CD8-positive, alpha-beta memory T cell (primary cell): ENCODE measurements at places on chromosomes 2 and 18.

DNA sequence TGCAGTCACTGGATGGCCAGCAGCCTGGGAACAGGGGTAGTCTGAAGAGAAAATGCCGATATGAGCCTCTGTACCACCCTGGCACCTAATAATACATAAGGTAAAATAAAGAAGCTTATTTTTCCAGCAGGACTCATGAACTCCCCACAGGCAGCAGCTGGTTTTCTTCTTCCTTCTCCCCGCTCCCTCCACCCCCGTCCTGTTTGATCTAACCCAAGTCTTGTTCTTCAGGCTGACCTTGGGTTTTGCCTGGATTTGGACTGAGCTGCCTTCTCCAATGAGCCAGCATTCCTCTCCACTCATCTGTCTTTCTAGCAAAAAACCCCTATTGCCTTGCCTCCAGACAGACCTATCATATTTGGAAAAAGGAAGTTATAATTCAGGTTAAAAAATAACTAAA is 111.8 kb downstream of the CELF4 start:
- H3K27me3 ChIP-seq = no peaks in the 10 kb centered on the region
- H3K4me3 ChIP-seq = no peak overlapping the region

DNA sequence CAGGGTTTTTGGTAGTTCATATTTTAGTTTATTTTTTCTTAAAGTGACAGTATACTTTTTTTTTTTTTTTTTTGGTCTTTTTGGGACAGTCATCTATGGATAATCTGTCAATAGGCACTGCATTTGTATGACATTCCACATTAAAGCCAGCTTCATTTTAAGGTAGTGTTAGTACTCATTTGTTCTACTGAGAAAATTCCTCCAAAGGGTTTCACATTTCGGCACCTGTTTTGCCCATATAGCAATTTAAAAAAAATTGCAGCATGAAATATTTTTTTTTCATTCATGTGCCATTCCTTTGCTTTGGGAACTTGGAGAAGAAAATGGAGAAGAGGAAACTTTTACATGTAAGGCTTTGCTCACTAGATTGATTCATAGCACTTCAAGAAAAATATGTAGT is 276.3 kb upstream of the TCF4 start:
- no peaks in the 10 kb centered on the region for H3K36me3 ChIP-seq
- no peak overlapping the region for H3K27ac ChIP-seq
- H3K4me3 ChIP-seq = no peak overlapping the region
- no peak for DNase-seq
- no peaks in the 10 kb centered on the region for H3K27me3 ChIP-seq

DNA sequence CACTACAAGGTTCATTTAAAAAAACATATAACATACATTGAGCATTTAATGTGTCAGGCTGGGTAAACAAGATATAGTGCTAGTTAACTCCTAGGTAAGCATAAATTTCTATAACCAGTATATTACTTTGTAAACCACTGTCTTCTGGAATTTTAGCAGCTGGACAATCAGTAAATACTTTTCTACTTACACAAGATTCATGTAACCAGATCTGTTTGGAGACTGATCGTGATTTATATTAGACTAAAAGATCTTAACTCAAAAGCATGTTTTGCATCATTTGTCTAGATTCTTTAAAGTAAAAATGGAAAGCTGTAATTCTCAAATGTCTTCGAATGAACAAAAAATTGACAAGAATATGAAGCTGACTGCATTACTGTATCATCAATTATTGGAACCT is 941 bp upstream of the SGO2 start:
- no peak overlapping the region for H3K27ac ChIP-seq
- DNase-seq = no peak
- H3K27me3 ChIP-seq = no peaks in the 10 kb centered on the region
- peaks cover 10% of the 10 kb centered on the region for H3K4me1 ChIP-seq
- H3K36me3 ChIP-seq = no peaks in the 10 kb centered on the region

- H3K4me1 ChIP-seq = no peaks in the 10 kb centered on the region
- no peaks in the 10 kb centered on the region for H3K27me3 ChIP-seq
- no peak overlapping the region for H3K4me3 ChIP-seq
- DNase-seq = no peak
- H3K36me3 ChIP-seq = no peaks in the 10 kb centered on the region
- no peak overlapping the region for H3K27ac ChIP-seq
Observed at GRCh38 chr2:170396799-170397459, 219.0 kb downstream of the MYO3B start.

DNA sequence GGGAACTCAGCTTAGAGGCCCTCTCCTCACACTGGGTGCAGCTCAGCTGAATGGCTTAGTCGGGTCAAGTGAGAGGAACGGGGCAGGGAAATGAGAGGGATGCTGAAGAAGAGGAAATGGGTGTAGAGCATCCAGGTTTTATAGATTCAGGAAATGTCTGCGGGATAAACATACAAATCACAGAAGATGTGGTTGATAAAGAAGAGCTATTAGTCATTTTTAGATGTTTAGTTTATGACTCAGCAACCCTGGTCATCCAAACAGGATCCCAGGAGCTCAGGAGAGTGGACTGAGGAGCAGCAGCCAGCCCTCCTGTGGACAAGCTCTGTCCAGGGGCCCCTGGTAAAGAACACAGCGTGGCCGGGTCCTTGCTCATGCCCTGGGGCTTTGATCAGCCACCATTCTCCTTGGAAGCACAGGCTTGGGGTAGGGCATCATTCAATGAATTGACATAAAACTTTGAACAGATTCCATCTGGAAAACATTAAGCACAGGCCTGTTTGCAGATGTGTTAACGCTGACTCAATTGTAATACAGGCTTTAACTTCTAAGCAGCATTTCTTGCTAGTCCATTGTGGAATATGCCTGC is 83.0 kb downstream of the NPAS2 start:
- H3K36me3 ChIP-seq = no peaks in the 10 kb centered on the region
- H3K4me1 ChIP-seq = no peaks in the 10 kb centered on the region
- H3K27ac ChIP-seq = no peak overlapping the region
- no peaks in the 10 kb centered on the region for H3K27me3 ChIP-seq

DNA sequence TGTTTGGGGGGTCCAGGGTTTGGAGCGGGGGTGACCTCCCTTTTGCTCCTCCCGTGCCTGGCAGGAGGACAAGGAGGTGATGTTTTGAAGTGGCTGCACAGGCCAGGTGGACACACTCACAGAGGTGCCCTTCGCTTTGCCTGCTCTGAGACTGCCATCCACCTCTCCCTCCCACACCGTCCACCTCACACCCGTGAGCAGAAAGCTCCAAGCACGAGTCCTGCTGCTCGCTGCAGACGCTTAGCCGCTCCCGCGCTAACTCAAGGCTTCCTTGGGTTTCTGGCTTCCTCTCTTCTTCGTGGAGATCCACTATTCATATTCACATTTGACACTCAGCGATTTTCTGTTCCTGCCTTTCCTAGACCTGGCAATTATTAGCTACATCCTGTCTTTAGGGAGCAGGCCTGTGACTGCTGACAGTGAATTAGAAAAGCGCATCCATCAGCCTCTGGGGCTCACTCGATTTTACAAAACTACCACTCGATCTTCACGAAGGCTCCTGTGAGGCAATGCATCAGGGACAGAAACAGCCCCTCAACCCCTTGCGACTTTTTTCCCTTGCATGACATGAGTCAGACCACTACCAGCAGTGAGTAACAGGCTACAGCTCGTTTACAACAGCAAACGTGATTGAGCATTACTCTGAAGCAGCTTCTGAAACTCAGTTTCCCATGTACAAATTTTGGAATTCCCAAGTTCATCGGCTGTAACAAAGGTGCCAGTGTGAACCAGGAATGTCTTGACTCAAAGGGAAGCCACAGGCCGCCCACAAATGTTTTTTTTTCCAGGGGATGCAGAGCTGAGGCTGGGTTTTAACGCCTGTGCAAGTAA is 238.7 kb upstream of the SOX11 start:
- no peak overlapping the region for H3K27ac ChIP-seq
- no peak overlapping the region for H3K4me3 ChIP-seq

- H3K27me3 ChIP-seq = no peaks in the 10 kb centered on the region
- no peak overlapping the region for H3K27ac ChIP-seq
- H3K36me3 ChIP-seq = no peaks in the 10 kb centered on the region
- H3K4me3 ChIP-seq = peak overlapping the region; percentile 52
Observed at GRCh38 chr18:2905854-2906703, 59.3 kb downstream of the EMILIN2 start.

- DNase-seq = no peak
- H3K4me1 ChIP-seq = no peaks in the 10 kb centered on the region
Observed at GRCh38 chr18:76558881-76559667, 64.0 kb upstream of the ZNF516 start.

DNA sequence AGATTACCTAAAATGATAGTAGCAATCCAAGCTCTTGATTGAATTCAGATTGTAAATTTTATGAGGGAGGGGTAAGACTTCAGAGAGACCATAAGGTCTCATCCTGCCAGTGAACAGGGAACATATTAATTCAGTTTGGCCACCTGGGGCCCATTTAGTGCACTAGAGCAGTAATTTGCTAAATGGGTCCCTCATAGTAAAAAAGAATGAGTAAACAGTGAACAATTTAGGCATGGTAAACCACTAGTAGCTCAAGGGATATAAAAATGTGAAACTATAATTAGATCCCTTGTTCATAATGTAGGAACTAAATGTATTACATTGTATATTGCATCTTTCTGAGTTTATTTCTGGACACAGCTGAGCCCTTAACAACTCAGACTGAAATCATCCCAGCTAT is 4.9 kb upstream of the PHLPP1 start:
- H3K27ac ChIP-seq = no peak overlapping the region
- H3K4me1 ChIP-seq = peaks cover 4% of the 10 kb centered on the region
- no peak for DNase-seq
- no peak overlapping the region for H3K4me3 ChIP-seq
- no peaks in the 10 kb centered on the region for H3K36me3 ChIP-seq
- H3K27me3 ChIP-seq = no peaks in the 10 kb centered on the region

DNA sequence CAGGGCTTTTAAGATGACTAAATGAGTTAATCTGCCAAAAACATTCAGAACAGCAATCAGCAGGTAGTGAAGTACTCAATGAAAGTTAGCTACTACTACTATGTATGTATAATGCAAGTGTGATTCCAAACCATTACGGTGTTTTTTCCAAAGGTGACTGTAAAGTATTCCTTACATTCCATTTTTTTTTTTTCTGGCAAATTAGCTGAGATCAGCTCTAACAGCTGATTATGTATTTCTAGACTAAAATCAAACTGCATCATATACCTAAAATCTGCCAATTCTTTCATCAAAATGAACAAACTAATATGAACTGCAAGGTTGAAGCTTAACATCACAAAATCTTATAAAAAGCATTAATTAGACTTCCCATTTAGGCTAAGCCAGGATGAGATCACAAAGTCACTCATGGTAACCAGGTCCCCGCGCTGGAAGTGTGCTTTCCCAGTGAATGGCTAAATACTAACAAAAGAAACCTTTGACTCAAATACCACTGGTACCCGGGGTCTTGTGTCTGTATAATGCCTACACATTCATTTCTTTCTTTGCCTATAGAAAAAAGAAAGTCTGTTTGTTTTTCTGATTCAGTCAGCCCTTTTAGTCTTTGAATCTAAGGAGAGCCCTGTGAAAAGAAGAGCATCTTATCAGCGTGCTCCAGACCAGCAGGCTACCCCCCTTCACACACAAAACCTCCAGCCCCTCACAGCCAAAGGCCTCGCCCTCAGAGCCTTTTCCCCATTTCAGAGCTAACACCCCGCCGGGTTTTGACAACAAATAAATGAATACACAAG is 88.3 kb downstream of the RBMS1 start:
- H3K27me3 ChIP-seq = no peaks in the 10 kb centered on the region
- no peaks in the 10 kb centered on the region for H3K36me3 ChIP-seq
- no peak overlapping the region for H3K27ac ChIP-seq
- H3K4me3 ChIP-seq = peak overlapping the region; percentile 86
- DNase-seq = no peak

- H3K4me1 ChIP-seq = no peaks in the 10 kb centered on the region
- DNase-seq = no peak
- peaks cover 6% of the 10 kb centered on the region for H3K36me3 ChIP-seq
- H3K4me3 ChIP-seq = no peak overlapping the region
Observed at GRCh38 chr2:168183308-168183997, 63.9 kb downstream of the STK39 start.

DNA sequence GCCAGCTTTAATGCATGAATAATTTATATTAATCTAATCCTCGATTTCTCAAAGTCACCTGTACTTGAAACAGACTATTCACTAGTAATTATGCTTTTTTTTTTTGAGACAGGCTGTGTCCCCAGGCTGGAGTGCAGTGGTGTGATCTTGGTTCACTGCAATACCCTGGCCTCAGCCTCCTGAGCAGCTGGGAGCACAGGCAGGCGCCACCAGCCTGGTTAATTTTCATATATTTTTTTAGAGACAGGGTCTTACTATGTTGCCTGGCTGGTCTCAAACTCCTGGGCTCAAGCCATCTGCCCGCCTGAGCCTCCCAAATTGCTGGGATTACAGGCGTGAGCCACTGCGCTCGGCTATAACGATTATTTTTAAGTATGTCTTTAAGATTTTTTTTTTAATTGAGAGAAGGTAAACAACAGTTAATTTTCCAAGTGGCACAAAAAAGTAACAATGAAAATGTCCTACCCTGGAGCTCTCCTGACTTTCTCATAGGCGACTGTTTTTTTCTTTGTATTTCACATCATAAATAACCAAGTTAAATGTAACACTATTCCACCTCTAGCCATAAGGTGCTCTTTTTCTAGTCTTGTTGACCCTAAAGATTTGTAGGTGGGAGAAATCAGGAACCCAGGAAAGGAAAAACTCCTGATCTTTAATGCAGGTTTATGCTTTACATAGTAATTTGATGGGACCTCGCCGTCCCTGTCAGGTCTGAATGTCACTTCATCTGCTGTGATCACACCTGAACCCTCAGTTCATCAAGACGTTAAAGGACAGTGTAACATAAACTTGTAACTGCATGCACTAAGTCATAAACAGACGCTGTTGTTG is 1.3 kb upstream of the ANKRD12 start:
- H3K4me3 ChIP-seq = peak overlapping the region; percentile 89
- H3K4me1 ChIP-seq = peaks cover 64% of the 10 kb centered on the region
- peaks cover 9% of the 10 kb centered on the region for H3K36me3 ChIP-seq
